SIG-M5 (cell line): ENCODE measurements at places on chromosomes 16 and 17.

- DNase-seq = no peak
Measured at GRCh38 chr17:57953705-57954396, 1.4 kb downstream of the CUEDC1 start.

DNA sequence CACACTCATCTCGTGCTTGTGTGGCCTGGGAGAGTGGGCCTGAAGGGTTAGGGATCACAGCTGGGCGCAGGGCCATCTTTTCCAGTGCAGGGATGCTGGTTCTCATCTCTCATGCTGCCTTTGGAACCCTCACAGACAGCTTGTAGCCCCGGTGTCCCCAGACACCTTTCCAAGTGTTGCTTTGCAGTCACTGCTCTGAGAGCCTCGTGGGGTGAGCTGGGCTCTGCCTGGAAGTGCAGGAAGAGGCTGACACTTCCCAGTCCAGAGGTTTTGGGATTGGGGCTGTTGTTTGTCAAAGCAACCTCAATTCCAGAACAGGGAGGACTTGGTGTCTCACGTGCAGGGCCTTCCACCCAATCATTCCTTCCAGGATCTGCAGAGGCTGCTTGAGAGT lies 28.2 kb downstream of the TBX4 start:
- DNase-seq = no peak

DNA sequence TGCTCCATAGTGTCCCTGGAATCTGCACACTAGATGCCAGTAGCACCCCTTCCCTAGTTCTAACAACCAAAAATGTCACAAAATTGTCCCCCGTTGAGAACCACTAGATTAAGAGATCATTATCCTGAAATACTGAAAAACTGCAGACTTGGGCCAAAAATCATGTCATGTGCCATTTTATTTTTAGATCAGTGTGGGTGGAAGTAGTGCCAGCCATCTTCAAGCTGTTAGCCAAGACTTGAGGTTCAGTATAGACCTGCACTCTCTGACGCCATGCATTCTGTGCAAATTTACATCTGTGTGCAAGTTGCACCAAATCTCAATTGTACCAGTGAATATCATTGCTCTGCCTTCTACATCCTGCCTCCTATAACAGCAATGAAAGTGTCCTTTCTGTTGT lies 31.5 kb upstream of the NOL11 start:
- DNase-seq = no peak

- DNase-seq = no peak
Measured at GRCh38 chr16:4338125-4338582, 13.0 kb downstream of the PAM16 start.
